ENCODE measurements at places on chromosomes 11 and 22. TPM values are rescaled to one million over a fixed set of nuclear protein-coding genes. Genes with fewer than 3 reads are reported as not detected.

The ADAMTS15 gene
- total RNA-seq, result 0.04 TPM

The MS4A7 gene
- not detected for total RNA-seq

DNA sequence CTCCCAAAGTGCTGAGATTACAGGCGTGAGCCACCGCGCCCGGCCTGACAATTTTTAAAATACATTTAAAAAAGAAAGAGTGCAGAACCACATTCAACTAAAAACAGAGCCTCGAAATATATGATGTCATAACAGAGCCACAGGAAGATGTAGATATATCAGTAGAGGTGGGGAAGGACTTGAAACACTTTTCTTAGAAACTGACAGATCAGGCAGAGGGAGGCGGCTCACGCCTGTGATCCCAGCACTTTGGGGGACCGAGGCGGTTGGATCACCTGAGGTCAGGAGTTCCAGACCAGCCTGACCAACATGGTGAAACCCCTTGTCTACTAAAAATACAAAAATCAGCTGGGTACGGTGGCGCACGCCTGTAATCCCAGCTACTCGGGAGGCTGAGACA, 7.0 kb downstream of the MLC1 start:
- H3K4me1 ChIP-seq, result no peaks in the 10 kb centered on the region
- no peak overlapping the region for H3K27ac ChIP-seq
- no peak for DNase-seq
- no peaks in the 10 kb centered on the region for H3K27me3 ChIP-seq
- H3K4me3 ChIP-seq, result no peak overlapping the region
- no peaks in the 10 kb centered on the region for H3K36me3 ChIP-seq

GRCh38 chr11:116454020-116454645, 318.7 kb downstream of the BUD13 start:
- H3K4me3 ChIP-seq, result no peak overlapping the region
- H3K27me3 ChIP-seq, result peaks cover 11% of the 10 kb centered on the region
- peak; percentile 14 for DNase-seq
- no peaks in the 10 kb centered on the region for H3K36me3 ChIP-seq

All from K562 (cell line).